ENCODE measurements at places on chromosomes 7 and 10. TPM values are rescaled to one million over a fixed set of nuclear protein-coding genes. Genes with fewer than 3 reads are reported as not detected.

Gene LHFPL3
- total RNA-seq, result 15.4 TPM

Gene NUTM2E
- 0.39 TPM for total RNA-seq

Gene UNC5B
- 51.0 TPM for total RNA-seq

Gene FOXI2
- total RNA-seq, result not detected

Gene BAMBI
- total RNA-seq, result 9.8 TPM

Gene PNLIPRP3
- not detected for total RNA-seq

Gene UCN3
- not detected for total RNA-seq

Gene LRRD1
- total RNA-seq, result 1.3 TPM

Gene CLEC2L
- 52.1 TPM for total RNA-seq

Gene UCMA
- total RNA-seq, result not detected

Gene HOXA2
- not detected for total RNA-seq

Gene ABCB1
- 53.2 TPM for total RNA-seq

Gene SPDYE2B
- total RNA-seq, result not detected

Gene KCNMA1
- total RNA-seq, result 181 TPM

Gene ZNF735
- not detected for total RNA-seq

Gene AASS
- 33.8 TPM for total RNA-seq

Gene CALHM2
- 20.3 TPM for total RNA-seq

Gene NRG3
- total RNA-seq, result 79.9 TPM

Gene ITGB8
- total RNA-seq, result 81.5 TPM
